ENCODE measurements at places on chromosomes 11 and 22. TPM values are rescaled to one million over a fixed set of nuclear protein-coding genes. Genes with fewer than 3 reads are reported as not detected.

DNA sequence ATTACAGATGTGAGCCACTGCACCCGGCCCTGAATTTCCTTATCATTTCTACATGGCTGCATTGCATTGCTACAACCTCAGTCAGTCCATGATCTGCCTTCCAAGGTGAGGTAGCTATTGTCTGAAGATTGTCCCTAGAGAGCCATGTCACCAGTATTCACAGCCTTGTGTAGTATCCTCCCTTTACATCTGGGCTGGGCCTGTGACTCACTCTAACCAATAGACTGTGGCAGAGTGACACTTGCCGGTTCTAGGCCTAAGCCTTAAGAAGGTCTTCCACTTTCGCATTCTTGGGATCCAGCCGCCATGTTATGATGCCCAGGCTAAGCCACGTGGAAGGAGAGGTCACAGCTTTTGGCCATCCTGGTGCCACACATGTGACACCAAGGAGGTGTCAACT lies 10.1 kb upstream of the PLEKHB1 start:
- no peak for DNase-seq

DNA sequence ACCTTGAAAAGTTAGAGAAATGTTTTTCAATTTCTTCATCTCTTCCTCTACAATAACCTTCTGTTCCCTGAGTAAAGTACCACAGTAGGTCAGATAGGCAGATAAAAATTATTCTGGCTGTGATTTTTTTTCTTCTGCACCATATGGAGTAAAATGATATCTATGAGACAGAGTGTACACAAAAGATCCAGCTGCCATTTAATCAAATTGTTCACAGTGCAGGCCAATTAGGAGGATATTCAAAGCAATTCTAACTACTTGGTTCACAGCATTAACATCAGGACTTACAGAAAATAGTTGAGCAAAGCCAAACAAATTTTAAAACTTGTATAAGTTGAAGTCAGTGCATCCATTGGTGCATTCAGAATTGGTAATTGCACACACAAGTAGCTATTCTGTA lies 147.9 kb upstream of the LUZP2 start:
- no peak for DNase-seq

GRCh38 chr22:31922534-31922933 lies 21.8 kb upstream of the YWHAH start:
- no peak for DNase-seq

The TBX10 gene
- total RNA-seq, result not detected

The EHF gene
- total RNA-seq, result 3.9 TPM

The C11orf86 gene
- total RNA-seq, result not detected

The GDPD5 gene
- total RNA-seq, result 4.3 TPM

DNA sequence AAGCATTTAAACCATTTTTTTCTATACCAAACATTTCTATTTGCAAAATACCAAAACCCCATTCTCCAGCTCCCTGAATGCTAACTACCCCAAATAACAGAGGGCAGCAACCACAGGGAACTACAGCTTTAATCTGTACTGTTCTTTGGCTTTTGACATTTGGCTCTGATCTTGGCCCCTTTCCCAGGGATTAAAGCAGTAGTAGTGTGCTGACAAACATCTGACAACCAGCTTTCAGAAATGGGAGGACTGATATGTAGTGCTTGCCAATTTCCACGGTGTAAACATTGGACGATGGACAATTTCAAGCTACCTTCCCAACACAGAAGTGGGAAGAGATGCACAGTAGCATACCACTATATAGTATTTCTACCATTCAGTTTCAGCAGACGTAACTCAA lies 88.4 kb upstream of the TEAD1 start:
- no peak for DNase-seq

DNA sequence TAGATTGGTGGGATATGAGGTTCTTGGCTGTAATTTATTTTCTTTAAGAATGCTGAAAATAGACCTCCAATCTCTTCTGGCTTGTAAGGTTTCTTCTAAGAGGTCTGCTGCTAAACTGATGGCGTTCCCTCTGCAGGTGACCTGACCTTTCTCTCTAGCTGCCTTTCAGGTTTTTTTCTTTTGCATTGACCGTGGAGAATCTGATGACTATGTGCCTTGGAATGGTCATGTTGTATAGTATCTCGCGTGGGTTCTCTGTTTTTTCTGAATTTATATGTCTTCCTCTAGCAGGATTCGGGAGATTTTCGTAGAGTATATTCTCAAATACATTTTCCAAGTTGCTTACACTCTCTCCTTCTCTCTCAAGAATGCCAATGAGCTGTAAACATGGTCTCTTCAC lies 122.2 kb downstream of the DDX10 start:
- DNase-seq, result no peak

The SYCE3 gene
- not detected for total RNA-seq

- DNase-seq, result no peak
These were observed 153.7 kb downstream of the TBC1D22A start for GRCh38 chr22:46915950-46916730.

GRCh38 chr22:32469799-32470212 lies 4.8 kb upstream of the FBXO7 start:
- peak; percentile 75 for DNase-seq

- DNase-seq, result peak; percentile 71
These were observed 13.4 kb downstream of the VWCE start for GRCh38 chr11:61281581-61282250.

- no peak for DNase-seq
These were observed 21.5 kb downstream of the PRRG4 start for GRCh38 chr11:32851251-32851650.

GRCh38 chr11:113493206-113493605 lies 18.0 kb upstream of the DRD2 start:
- no peak for DNase-seq

DNA sequence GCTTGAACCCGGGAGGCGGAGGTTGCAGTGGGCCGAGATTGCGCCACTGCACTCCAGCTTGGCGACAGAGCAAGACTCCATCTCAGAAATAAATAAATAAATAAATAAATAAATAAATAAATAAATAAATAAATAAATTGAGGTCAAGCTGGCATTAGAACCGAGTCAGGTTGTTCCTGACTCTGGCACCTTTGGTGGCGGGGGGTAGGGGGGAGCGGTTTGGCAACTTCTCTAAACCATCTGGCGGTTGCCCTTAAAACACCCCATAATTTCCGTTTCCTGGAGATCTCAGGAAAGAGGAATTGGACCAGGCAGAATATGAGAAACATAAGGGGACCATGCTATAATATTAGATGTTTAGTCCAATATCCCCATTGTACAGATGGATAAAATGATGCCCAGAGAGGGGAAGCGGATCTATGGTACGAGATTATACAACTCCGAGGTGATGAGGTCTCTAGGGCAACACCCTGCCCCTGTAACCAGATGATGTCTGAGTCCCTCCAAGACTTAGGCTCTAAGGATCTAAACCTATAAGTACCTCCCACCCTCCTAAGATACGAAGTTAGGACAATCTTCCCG lies 785 bp downstream of the CLPB start:
- DNase-seq, result no peak

The OR6T1 gene
- not detected for total RNA-seq

The EXPH5 gene
- 0.54 TPM for total RNA-seq

DNA sequence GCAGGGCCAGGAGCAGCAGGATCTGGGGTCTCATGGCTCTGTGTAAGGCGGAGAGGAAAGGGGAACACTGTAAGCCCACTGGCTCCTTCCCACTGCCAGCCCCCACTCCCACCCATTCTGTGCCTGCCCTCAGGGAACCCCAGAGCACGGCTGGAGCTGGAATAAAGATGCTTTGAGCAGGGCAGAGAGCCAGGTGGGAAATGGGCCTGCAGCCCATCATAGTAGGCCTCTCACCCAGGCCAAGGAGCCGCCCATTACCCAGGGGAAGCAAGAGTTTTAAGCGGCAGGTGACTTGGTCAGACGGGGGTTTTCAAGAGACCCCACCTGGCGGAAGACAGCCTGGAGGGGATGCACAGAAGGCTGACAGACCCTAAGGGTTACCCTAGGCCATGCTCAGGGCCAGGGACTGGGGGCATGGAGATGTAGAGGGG lies 4.6 kb downstream of the LRRC32 start:
- DNase-seq, result peak; percentile 54

The SCGB1C1 gene
- not detected for total RNA-seq

DNA sequence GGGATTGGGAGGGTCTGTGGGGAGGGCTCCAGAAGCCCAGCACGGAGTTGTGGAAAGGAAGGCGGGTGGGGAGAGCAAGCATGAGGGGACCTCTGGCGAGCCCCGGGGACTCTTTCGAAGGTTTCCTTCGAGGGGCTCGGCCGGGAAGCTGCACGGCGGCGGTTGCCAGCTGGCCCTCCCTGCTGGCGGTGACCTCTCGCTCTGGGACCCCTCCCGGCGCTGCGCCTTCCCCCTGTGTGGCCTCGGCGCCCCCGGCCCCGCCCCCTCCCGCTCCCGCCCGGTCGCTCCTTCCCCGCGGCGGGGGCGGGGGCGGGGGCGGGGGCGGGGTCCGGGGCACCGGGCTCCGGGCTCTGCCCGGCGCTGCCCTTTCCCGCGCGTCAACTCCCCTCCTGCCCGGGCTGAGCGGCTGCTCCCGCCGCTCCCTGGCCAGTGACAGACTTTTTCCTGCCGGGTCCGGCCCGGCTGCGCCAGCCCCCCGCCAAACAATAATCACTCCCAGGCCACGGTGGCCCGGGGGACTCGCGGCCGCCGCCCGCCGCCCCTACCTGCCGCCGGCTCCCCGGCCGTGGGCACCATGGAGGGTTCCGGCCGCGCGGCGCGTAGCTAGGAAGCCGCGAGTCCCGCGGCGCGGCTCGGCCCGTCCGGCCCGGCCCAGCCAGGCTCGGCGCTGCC lies 941 bp downstream of the CLCF1 start:
- no peak for DNase-seq

GRCh38 chr11:1863352-1864216 lies 10.7 kb downstream of the LSP1 start:
- DNase-seq, result peak; percentile 94

- no peak for DNase-seq
These were observed 18.5 kb upstream of the QSER1 start for GRCh38 chr11:32874132-32874531.

The SLC25A18 gene
- 7.3 TPM for total RNA-seq

The MS4A15 gene
- not detected for total RNA-seq

The TOLLIP gene
- 25.0 TPM for total RNA-seq

Measured in sigmoid colon (tissue), 7 donors.